ENCODE measurements at places on chromosomes 4 and X.

DNA sequence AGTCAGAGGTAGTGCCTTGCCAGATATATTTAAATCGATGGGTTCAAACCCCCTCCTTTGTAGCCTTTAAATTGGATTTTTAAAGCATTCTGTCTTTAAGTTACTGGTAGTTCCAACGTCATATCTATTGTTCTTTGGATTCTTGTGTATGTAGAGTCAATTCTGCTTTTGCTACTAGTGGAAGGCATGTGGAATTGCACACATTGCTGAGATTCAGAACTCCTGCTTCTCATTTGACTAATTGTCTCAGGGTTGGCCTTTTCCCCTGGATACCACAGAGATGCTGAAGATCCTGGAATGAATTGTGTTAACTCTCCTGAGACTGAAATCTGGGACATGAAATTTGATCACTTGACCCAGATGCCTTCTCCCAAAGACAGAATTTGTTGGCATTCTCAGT lies 328.3 kb upstream of the RPS6KA3 start:
- no peak for DNase-seq

- DNase-seq = no peak
Measured at GRCh38 chr4:52098618-52099017, 47.5 kb downstream of the SPATA18 start.

DNA sequence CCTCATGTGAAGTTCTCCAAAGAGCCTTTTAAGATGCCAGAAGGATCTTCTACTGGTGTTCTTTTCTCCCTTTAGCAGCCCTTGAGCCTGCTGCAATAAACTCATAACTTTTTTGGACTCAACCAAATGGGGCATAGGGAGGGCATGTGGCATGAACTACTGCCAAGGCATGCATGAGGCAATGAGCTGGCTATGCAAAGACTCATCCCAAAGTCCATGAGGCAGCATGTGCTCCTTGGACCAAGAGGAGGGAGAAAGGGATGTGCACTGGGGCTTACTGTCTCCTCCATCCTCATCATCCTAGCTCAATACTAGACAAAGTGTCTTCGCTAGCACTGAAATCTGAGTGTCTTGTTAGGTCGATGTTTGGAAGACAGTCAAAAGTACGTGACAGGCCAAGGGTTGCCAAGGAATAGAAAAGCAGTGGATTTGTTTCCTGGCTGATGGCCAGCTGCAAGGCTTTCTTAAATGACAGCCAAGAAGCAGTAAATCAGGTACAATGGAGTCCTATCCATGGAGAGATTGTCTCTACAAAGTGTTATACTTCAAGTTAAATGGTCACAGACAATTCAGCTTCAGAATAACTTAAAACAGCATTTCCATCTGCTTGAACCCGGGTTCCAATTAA lies 44.5 kb upstream of the ATXN3L start:
- no peak for DNase-seq

DNA sequence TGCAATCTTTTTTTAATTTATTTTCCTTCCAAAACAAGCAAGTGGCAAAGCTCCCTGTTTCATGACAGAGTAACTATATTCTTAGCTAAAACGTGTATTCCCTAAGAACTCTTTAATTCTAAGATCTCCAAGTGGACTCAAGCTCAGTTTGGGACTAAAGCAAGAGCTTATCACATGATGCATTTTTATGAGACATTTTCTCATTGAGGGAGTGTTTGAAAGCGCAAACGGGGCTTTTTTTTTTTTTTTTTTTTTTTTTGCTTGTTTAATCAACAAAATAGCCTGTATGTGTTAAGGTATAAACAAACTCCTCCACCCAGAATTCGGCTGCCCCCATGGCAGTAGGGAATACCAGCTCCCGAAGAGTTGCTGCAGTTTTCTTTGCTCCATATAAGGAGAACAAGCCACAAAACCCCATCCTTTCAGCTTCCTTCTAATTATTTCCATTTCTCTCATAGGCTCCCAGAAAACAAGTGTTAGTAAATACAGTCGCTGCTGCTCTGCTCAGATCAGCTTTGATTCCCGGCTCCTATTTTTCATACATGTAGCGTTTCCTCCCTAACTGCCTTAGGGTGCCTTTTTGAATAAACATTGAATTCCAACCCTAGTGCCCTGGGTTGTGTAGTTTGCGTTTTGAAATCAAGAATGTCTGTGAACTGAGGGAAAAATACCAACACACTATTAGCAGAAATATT lies 669 bp upstream of the PPARGC1A start:
- DNase-seq = no peak

GRCh38 chr4:87005690-87006425 lies 71.0 kb downstream of the AFF1 start:
- peak; percentile 59 for DNase-seq

GRCh38 chr4:118969359-118969758 lies 80.7 kb downstream of the SYNPO2 start:
- DNase-seq = peak; percentile 87

DNA sequence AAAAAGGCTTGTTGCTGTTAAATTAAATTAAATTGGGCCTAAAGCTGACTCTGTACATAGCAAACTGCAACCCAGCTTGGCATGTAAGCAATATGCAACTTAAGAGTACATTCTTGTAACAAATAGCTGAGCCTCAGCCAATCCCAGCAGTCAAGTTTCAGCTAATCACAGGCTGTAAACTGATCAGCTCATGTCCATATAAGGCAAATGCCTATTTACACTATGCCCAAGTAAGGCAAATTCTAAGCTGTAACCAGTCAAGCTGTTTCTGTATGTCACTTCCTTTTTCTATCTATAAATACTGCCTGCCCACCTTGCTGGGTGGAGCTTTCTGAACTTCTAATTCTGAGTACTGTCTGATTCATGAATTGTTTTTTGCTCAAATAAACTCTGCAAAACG lies 429.1 kb upstream of the FTHL17 start:
- DNase-seq = no peak

- DNase-seq = no peak
Measured at GRCh38 chr4:42786350-42787078, 106.0 kb upstream of the GRXCR1 start.

DNA sequence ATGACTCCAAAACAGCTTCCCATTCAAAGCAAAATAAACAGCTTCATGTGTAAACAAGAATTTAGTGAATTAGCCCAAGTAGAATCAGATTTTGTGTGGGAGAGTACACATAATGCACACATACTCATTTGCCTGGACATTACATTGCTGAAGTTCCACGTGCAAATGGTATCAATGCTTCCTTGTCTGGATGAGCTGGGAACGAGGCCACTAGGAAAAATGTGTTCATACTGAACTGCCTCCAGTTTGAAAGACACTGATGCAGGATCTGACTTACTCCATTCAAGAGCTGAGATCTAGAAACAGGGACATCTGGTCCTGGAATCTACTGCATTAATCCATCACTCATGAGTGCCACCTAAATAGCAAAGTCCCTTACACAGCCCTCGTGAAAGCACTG lies 228.0 kb downstream of the APBB2 start:
- DNase-seq = no peak

- DNase-seq = no peak
Measured at GRCh38 chr4:163148466-163149336, 18.0 kb downstream of the NAF1 start.

DNA sequence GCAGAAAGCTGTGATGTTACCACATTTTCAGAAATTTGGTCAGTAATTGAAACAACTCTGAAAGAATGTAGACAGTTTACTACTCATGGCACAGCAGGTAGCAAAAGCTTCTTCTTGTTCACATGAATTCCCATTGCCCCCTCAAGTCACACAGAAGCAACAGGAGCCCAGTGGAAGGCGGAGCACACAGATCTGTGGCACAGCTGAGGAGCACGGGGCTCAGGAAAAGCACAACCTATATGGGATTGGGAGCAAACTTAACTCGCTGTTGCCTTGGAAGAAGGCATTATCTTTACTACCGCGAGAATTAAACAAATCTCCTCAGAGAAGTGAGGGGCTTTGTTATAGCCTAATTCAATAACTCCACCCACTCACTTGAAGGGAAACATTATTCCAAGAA lies 358.5 kb downstream of the SPOCK3 start:
- DNase-seq = no peak

DNA sequence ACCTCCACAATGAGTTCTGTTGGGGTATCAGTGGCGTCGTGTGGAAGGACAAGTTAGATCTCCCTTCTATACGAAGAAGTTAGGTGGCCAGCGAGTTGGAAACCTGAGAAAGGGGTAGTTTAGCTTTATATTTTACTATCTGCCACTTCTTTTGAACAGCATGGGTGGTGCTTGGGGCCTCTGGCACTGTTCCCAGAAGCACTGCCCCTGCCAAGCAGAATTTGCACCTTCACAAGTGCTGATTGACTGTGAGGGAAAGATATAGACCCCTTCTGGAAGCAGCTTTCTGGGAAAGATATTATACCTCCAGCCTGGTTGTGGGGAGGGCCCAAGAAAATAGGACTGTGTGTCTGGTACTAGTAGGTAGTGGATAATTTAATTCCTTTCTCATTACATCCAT lies 246.9 kb downstream of the FBXO8 start:
- no peak for DNase-seq

GRCh38 chr4:158122501-158122900 lies 50.3 kb downstream of the GASK1B start:
- no peak for DNase-seq

- no peak for DNase-seq
Measured at GRCh38 chr4:187125062-187125461, 401.4 kb upstream of the FAT1 start.

- no peak for DNase-seq
Measured at GRCh38 chr4:155377276-155377675, 511 bp upstream of the MAP9 start.

GRCh38 chr4:80365928-80366327 lies 30.4 kb downstream of the CFAP299 start:
- DNase-seq = no peak

GRCh38 chr4:2059046-2059725 lies at the start of gene NAT8L:
Gene NAT8L (plus strand): TSS chr4:2059327. CDS start chr4:2059512, 185 bp downstream.
- DNase-seq = no peak

DNA sequence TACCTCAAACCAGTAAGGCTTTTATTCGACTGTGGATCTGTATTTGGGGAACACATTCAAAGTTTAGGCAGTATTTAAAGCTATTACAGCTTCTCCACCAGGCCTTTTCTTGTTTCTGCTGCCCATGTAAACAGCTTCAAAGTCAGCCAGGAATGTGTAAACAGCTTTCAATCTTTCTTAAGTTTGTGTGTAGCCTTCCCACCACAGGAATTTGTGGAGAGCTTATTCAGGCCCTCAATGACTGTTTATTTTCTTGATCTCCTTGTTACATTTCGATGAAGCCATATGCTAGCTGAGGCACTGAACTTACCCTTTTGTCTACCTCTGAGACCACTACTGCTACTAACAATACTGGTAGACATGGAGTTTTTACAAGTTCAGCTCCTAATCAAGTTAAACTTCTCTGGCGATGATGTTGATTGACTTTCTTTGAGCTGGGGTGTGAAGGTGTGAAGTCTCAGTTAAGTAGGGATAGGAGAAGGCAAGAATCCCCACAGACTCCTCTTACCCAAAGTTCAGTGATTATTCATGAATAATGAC lies 72.6 kb downstream of the NWD2 start:
- DNase-seq = no peak

- DNase-seq = no peak
Measured at GRCh38 chrX:11557120-11557519, 108.6 kb downstream of the ARHGAP6 start.

GRCh38 chrX:20445109-20445508 lies 178.4 kb upstream of the RPS6KA3 start:
- DNase-seq = no peak

GRCh38 chr4:175805846-175806245 lies 6.2 kb downstream of the GPM6A start:
- no peak for DNase-seq

- no peak for DNase-seq
Measured at GRCh38 chrX:120365320-120365719, 3.4 kb downstream of the ATP1B4 start.

DNA sequence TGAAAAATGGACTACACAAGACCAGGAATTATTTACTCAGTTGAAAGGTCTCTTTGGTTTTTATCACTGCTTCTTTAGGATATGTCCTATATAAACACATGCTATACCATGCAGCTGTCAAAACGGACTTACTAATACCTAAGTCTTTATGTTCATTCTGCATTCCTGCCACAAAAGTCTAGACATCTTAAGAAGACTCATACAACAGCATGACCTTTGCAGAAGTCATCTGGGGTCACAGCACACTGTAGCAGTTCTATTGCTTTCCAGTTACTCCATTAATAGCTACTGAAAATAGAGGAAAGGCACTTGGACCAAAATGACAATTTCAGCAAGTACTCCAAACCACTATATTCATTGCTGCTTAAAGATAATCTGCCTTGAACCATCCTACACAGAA lies 53.2 kb downstream of the DDX60 start:
- DNase-seq = no peak

- DNase-seq = no peak
Measured at GRCh38 chr4:1087371-1087770, 26.0 kb downstream of the RNF212 start.

- peak; percentile 37 for DNase-seq
Measured at GRCh38 chr4:590313-590841, 14.3 kb upstream of the TMEM271 start.

GRCh38 chr4:3062471-3062870 lies 11.9 kb downstream of the HTT-AS start:
- no peak for DNase-seq

- no peak for DNase-seq
Measured at GRCh38 chr4:139975830-139976272, 178.1 kb downstream of the MAML3 start.

GRCh38 chrX:7145454-7145853 lies 2.1 kb upstream of the STS start:
- no peak for DNase-seq

DNA sequence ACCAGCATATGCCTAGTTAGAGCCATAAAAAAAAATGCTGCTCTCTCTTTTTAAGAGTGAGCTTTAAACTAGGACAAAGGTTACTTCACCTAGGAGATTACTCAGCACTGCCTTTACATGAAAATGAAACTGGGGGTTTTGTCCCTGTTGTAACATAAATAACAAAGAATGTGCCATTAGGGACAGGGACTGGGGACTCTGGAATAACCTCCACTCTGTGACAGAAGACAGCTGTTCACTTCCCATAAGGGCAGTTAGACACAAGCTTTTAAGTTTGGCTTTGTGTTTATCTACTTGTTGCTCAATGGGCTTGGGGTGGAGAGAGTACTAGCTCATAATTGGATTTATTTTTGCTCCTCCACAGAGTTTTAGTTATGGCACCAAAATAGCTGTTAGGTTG lies 11.9 kb downstream of the ENPEP start:
- no peak for DNase-seq

DNA sequence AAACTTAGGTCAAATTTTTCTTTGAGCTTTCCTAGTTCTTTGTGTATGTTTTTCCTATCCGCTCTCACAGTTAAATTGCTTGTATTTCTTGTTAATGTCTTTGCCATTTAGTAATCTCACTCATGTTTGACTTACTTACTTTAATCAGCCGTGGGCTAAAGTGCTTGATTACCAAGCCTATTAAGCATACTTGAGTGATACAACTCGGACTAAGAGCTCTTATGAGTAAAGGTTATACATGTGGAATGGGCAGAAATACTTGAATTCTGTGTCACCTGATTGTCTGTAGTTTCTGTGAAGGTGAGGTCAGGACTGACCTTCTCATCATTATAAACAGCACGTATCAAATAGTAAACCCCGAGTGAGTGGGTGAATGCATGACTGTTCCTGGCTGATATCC lies 664.5 kb downstream of the PDHA2 start:
- DNase-seq = no peak

GRCh38 chr4:130172156-130172555 lies 1076.2 kb downstream of the C4orf33 start:
- no peak for DNase-seq

- DNase-seq = no peak
Measured at GRCh38 chr4:157141976-157142375, 66.0 kb downstream of the GLRB start.

GRCh38 chrX:132442691-132443090 lies 46.1 kb downstream of the MBNL3 start:
- no peak for DNase-seq

Data from ascending aorta (tissue), 2 donors.